Germinal center (tissue), 1 donor: ENCODE measurements at places on chromosomes 1 and 21.

- DNase-seq, result no peak
Observed at GRCh38 chr21:46297338-46298271, 11.5 kb downstream of the YBEY start.

GRCh38 chr1:223233410-223234169 is 90.5 kb upstream of the TLR5 start:
- no peak for DNase-seq

DNA sequence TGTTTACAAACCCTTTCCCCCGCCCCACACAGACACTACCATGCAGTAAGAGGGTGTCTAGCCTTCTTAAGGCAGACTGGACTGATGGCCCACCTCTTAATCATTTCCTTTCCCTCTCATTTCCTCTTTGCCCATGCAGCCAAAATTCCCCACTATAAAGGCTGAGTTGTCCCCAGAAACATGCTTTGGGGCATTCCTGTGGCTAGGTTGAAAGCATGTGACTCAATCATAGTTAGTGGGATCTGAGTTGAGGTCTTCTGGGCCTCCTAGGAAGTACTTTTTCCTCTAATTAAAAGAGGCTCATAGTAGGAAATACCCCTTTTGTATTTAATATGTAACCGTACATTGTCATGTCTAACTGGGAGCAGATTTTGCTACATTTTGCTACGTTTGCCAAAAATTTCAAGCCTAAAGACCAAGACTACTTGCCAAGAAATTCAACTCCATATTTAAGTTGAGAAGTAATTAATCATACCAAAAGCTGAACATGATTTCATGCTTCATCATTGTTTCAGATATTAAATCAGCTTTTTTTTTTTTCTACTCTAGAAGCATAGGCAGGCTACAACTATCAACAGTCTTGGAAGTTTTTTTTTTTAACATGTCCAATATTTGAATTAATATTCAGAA is 174.7 kb downstream of the ADGRL4 start:
- no peak for DNase-seq

GRCh38 chr21:39232861-39233291 is 49.6 kb upstream of the PSMG1 start:
- no peak for DNase-seq

DNA sequence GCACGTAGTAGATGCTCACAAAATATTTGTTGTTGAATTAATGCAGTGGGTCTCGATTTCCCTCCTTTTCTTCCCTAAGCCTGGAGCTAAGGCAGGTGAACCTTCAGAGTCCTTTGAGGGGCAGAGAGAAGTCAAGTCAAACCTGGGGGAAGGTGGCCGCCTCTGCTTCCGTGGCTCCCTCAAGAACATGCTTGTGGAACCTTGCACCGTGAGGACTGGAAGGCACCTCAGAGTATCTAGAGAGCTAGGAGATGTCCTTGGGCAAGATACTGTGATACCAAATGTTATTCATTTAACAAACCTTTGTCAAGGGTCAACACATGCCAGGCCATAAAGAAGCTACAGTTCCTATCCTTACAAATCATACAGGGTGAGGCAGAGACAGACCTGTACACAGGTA is 38.3 kb downstream of the GPA33 start:
- DNase-seq, result no peak

DNA sequence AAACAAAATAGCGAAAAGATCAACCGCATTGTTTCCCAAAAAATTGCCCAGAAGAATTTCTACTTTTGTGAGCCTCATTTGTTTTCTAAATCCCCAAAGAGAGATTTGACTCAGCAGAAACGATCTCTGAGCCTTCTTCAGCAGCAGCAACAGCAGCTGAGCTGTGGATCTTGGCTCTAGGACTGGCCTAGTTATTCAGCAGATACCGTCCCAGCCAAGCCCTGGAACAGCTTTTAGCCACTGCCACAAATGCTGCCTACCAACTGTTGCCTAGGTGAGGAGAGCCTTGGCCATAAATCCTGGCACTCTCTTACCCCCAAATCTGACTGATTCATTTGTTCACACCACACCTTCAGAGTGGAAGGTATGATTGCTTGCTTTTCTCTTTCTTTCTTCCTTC is 320.1 kb downstream of the TGFB2 start:
- DNase-seq, result no peak

DNA sequence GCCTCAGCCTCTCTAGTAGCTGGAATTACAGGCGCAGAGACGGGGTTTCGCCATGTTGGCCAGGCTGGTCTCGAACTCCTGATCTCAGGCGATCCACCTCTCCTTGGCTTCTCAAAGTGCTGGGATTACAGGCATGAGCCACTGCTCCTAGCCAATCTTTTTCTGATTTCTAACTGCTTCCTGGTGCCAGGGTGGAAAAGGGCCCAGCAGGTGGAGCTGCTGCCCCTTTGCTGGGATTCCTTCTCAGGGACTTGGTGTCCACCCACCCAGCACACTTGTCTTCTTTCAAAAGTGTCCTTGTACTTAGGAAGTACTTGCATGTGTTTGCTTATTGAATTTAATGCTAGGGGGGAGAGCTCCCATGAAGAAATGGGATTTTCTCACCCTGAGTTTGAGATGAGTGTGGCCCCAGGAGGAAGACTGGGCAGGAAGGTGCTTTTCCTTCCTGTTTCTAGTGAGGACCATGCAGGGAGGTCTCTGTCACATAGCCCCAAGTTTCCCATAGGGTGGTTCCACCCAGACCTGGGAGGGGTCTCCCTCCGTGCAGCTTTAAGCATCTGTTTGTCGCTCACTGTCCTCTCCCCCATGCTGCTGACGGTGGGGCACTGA is 14.2 kb downstream of the UTP11 start:
- DNase-seq, result no peak
